ENCODE measurements at places on chromosomes 13 and 19.

- DNase-seq: no peak
These were observed 178.6 kb downstream of the RBM26 start for GRCh38 chr13:79227418-79227817.

GRCh38 chr13:37601648-37602440 is 3.3 kb upstream of the POSTN start:
- no peak for DNase-seq

GRCh38 chr13:64314331-64314730 is 2898.7 kb upstream of the PCDH20 start:
- no peak for DNase-seq

GRCh38 chr19:37979547-37980082 is 72.6 kb downstream of the SIPA1L3 start:
- no peak for DNase-seq

GRCh38 chr13:107678075-107678689 is 537.2 kb downstream of the LIG4 start:
- no peak for DNase-seq

- DNase-seq: no peak
These were observed 5.2 kb upstream of the ZNF628 start for GRCh38 chr19:55471266-55471665.

DNA sequence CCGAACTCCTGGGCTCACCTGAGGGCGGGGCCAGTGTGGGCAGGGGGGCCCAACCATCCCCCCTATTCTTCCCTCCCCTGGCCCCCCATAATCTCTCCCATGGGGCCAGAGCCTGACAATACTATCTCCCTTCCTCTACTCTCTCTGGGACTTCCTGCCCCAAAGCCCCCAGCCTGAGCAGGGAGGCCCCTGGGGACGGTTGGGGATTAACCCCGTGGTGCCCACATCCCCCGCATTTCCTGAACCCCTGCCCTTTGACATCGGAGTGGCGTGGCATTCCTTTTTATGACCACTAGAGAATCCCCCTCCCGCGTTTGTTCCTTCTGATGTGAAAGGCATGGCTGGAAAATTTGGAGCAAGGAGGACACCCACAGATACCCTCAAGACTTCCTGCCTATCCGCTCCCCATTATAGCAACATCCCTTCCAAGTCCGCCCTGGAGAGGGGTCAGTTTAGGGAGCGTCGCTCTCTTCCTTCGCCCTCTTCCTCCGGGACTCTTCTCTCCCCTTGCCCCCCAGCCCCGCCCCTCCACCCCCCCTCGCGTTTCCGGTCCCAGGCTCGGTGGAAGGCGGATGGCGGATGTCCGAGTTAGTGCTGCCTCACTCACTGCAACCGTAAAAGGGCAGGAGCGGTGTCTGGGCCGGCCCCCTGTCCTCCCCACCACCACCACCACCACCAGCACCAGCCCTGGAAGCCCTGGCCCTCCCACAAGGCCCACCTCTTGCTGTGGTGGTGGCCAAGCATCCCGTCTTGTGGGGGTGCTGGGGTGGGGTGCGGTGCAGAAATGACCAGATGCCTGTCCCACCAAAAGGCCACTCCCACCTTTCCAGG is 1.8 kb downstream of the VASP start:
- no peak for DNase-seq

GRCh38 chr19:19324059-19324770 is 3.6 kb downstream of the MAU2 start:
- DNase-seq: no peak

DNA sequence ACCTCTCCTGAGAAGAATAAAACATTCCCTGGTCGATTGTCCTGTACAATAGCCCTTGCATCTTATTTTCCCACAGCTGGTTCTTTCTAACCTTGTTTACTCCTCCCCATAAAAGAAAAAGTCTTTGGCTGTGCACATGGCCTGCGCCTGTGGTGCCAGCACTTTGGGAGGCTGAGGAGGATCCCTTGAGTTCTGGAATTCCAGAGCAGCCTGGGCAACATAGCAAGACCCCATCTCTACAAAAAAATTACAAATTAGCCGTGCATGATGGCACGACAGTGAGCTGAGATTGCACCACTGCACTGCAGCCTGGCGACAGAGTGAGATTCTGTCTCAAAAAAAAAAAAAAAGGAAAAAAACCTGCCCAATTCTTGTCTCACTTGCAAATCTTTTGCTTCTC is 7.2 kb upstream of the NUP62 start:
- DNase-seq: no peak

DNA sequence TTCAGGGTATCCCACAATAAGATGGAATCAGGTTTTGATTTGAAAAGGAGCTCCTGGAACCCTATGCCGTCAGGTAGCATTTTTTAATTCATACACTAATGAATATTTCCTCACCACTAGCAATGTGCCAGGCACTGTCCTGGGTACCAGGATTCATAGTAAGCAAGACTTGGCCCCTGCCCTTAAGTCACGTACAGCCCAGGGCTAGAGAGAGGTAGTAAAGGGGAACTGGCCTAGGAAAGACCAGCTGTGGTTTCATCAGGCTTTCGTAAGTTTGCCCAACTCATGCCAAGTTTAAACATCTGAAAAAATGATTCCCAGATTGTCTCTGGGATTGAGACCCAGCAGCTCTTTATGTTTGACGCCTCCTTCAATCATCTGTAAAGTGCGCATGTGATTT is 45.9 kb upstream of the AMER2 start:
- DNase-seq: no peak

GRCh38 chr19:15284091-15284490 is 48.2 kb downstream of the BRD4 start:
- no peak for DNase-seq

DNA sequence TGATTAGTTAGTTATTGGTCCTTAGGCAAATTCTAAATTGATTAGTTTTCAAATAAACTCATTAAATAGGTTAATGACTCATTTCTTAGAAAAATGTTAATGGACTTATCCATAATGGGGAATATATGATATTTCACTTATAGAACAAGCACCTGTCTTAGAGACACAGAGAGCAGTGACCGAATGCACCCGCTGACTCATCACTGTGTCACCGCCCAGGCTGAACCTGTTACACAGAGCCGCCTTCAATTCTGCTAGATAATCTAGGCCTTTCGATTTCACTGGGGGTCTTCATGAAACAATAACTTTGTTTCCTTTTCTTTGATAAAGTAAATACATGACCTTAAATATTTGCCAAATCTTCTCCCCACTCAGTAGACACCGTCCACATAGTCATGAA is 13.1 kb downstream of the IRS2 start:
- DNase-seq: no peak

DNA sequence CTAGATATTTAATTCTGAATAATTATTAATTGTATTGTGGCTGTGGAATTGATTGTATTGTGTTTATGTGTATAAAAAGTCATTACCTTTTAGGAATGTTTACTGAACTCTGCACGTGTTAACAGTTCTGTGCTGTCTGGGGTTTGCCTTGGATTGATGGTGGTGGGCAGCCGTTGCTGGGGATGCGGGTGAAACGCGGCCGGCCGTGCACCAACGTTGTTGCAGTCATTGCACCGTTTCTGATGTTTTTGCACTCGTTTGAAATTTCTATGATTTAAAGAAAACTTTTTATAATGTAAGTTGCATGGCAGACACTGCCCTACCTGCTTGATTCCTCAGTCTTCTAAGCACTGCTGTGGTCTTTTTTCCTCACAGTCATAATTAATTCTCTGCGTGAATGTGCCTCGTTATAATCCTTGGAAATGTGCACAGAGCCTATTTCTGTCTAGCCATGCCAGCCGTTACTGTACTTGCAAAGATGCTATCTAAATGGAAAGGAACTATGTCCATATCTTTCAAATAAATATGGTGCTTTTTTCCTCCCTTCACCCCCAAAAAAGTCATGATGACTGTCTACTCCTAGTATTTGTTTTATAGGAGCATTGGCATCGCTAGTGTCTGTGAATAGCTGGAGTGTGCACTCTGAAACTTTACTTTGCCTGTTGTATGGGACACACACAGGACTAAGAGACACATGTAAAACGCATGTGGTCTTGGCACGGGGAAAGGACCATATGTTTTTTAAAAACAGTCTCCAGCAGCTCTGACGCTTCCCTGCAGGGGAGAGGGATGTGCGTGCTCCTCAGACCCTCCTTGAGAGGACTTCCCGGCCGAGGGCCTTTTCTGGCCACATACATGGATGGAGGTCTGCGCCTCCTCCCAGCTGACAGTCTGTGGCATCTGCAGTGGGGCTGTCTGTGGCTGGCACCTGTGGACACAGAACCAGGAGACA is 40.7 kb upstream of the MCF2L start:
- no peak for DNase-seq

DNA sequence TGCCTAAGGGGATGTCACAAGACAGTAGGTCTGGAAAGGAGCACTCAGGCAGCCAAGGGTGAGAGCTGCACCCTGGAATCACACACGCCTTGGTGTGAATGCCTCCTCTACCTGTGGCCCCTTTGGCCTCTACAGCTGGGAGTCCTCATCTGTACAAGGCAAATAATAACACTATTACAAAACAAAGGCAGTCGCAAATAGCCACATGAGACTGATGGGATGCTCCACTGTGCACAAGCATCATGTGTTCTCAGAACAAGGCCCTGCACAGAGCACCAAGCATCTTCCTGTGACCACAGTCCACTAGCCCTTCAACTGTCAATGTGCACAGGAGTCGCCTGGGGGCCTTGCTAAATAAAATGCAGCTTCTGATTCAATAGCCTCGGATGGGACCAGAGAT is 44.6 kb upstream of the HNRNPA1L2 start:
- DNase-seq: no peak

- no peak for DNase-seq
These were observed 1.5 kb downstream of the NFIC start for GRCh38 chr19:3367628-3368440.

- DNase-seq: peak; percentile 24
These were observed at the start of gene LPAR2 for GRCh38 chr19:19627621-19628500. TSS of gene LPAR2 (minus strand) at chr19:19628220. CDS start at chr19:19627275, 945 bp downstream.

DNA sequence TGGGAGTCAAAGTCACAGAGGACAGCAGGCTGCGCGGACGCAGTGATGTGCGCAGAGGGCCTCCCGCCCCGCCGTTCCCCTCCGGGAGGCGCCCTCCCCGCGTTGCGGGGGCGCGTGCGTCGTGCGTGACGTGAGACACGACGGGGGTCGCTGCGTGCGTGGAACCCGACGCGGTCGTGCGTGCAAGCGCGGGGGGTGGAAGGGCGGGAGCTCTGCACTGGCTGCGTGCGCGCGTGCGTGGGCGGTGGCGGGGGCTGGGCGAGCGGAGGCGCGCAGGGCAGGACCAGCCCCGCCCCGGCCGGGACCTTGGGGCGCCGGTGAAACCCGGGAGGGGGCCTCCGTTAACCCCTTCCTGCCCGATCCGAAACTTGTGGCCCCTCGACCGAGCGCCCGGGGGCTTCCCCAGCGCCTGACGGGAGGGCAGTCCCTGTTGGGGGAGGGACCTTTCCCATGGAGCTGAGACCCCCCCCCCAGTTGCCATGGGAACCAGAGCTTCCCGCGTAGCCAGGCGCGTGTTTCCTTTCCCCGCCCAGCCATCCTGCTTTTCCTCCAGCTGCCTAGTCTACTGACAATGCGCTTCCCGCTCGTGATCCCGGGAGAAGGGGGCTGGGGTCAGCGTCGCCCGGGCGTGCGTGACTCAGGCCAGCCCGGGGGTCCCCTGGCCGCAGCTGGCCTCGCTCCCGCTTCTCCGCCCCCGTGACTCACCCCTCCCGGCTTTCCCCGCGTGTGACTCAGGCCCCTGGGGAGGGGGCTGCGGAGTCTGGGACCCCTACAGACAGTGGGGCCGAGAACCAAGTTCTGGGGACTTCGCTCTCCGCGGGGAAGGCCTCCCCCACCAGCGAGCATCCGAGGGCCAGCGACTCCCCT is 7.3 kb upstream of the HOOK2 start:
- peak; percentile 80 for DNase-seq

GRCh38 chr19:30552593-30552992 is 180.4 kb downstream of the ZNF536 start:
- no peak for DNase-seq

- no peak for DNase-seq
These were observed 12.1 kb downstream of the CEBPA start for GRCh38 chr19:33290082-33290815.

DNA sequence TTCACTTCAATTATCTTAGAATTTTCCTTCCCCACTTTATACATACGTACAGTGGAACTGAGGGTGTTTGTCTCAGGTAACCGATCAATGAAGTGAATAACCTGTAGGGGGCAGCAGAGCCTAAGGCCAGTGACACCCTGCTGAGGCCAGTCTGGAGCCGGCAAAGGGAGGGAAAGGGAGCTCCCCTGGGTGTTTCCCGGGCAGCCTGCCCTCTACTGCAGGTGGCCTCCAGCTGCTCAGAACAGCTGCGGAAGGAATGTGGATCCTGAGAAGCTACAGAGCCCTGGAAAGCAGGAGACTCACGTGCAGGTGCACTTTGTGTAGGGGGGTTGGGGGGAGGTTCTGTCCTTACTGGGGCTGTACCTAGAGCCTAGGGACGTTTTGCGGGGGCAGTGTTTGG is 832 bp upstream of the ZNF491 start:
- no peak for DNase-seq

GRCh38 chr13:103218253-103218652 is 152.0 kb upstream of the SLC10A2 start:
- DNase-seq: no peak

- DNase-seq: no peak
These were observed 137.6 kb upstream of the PEG3 start for GRCh38 chr19:56978023-56978565.

GRCh38 chr19:5337708-5338655 is 2.6 kb downstream of the PTPRS start:
- DNase-seq: no peak

- no peak for DNase-seq
These were observed 1.6 kb upstream of the ZNF497 start for GRCh38 chr19:58364146-58364545.

DNA sequence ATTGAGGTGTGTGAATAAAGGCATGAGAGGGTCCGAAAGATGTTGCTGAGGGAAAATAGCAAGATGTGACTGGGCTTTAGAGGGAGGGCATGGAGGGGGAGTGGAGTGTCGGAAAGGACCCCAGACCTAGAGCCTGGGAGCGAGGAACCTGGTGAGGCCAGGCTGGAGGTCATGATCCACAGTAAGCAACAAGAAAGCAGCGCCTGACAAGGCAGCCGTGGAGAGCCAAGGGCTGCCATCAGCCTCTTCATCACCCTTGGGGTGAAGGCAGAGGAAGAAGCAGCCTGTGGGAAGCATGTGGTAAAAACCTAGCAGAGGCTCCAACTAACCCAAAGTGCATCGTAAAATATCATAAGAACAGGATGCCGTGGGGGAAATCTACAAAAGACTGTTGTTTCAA is 162.8 kb upstream of the SOX1 start:
- no peak for DNase-seq

- no peak for DNase-seq
These were observed 13.9 kb upstream of the FBXO27 start for GRCh38 chr19:39046037-39046821.

- no peak for DNase-seq
These were observed 1582.1 kb upstream of the SLC10A2 start for GRCh38 chr13:104648291-104648690.

- no peak for DNase-seq
These were observed 23.0 kb downstream of the HS6ST3 start for GRCh38 chr13:96112936-96113335.

GRCh38 chr13:35698911-35699576 is 222.6 kb upstream of the MAB21L1 start:
- no peak for DNase-seq

- no peak for DNase-seq
These were observed 1411.0 kb upstream of the SLC10A2 start for GRCh38 chr13:104477261-104477660.

- DNase-seq: no peak
These were observed 118.7 kb upstream of the MAB21L1 start for GRCh38 chr13:35595181-35595580.

GRCh38 chr19:56597696-56598095 is 2.6 kb downstream of the ZNF71 start:
- DNase-seq: no peak
